CD4-positive, alpha-beta T cell treated with Interleukin-1 beta for 1 hour (primary cell): ENCODE measurements at places on chromosomes 16 and 17.

DNA sequence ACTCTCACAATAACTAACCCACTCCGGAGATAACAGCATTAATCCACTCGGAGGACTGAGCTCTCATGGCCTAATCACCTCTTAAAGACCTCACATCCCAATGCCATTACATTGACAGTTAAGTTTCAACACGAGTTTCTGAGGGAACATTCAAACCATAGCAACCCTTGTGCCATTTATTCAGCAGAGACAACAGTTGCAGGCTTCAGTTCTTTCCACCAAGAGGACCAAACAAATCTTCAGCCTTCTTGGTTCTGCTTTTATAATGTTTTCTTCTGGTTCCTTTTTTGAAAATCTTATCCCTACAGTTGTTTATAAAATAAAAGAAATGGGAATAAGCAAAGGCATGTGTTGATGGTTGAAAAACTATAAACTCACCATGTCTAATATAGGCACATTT is 2.1 kb upstream of the CD300E start:
- DNase-seq, result no peak

DNA sequence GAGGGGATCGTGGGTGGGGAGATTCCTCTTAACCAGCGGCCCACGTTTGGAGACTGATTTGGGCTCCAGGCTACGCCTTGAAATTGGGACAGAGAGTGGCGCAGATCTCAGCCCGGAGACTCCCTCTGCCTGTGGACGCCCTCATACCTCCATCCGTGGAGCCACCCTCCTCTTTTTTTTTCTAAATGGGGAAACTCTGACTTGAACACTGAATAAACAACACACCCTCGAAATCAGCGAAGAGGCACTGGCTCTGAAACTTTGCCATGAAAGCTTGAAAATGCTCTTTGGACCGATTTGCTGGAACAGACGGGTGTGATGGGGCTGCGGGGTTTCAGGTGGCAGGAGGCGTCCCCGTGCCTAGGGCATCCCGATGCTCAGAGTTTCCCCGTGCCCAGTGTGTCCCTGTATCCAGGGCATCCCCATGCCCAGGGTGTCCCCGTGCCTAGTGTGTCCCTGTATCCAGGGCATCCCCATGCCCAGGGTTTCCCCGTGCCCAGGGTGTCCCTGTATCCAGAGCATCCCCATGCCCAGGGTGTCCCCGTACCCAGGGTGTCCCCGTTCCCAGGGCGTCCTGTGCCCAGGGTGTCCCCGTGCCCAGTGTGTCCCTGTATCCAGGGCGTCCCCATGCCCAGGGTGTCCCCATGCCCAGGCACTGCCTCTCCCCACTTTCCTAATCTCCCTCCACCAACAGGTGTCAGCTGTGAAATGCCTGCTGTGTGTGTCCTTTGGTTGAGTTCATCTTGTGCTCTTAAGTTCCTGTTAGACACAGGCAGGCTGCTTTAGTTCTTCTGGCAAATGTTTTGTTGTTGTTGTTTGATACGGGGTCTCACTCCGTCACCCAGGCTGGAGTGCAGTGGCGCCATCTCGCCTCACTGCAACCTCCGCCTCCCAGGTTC is 187.0 kb downstream of the SEC14L1 start:
- no peak for DNase-seq

- DNase-seq, result no peak
These were observed 178.2 kb downstream of the SALL1 start for GRCh38 chr16:50972876-50973275.

- DNase-seq, result no peak
These were observed 55.1 kb upstream of the CORO6 start for GRCh38 chr17:29677824-29678223.

GRCh38 chr17:62163847-62164246 is 98.8 kb upstream of the MED13 start:
- no peak for DNase-seq

GRCh38 chr16:8120001-8120400 is 470.3 kb downstream of the TMEM114 start:
- DNase-seq, result no peak
